ENCODE measurements at places on chromosomes 11 and 22. TPM values are rescaled to one million over a fixed set of nuclear protein-coding genes. Genes with fewer than 3 reads are reported as not detected.

SAC3D1 gene
- 8.4 TPM for total RNA-seq

CRYAB gene
- 1.0 TPM for total RNA-seq

ISX gene
- not detected for total RNA-seq

PPP2R5B gene
- total RNA-seq = 13.6 TPM

PNPLA5 gene
- total RNA-seq = not detected

OR52E8 gene
- not detected for total RNA-seq

C11orf42 gene
- not detected for total RNA-seq

JHY gene
- 0.81 TPM for total RNA-seq

POU2AF1 gene
- total RNA-seq = not detected

CCDC73 gene
- total RNA-seq = 0.06 TPM

NRGN gene
- 0.81 TPM for total RNA-seq

SNX32 gene
- total RNA-seq = under 0.01 TPM

TRIM6 gene
- total RNA-seq = 1.3 TPM

OR56A1 gene
- total RNA-seq = not detected

OR4C6 gene
- total RNA-seq = not detected

All from bladder microvascular endothelial cell (primary cell).